ENCODE measurements at places on chromosomes 12 and 14.

DNA sequence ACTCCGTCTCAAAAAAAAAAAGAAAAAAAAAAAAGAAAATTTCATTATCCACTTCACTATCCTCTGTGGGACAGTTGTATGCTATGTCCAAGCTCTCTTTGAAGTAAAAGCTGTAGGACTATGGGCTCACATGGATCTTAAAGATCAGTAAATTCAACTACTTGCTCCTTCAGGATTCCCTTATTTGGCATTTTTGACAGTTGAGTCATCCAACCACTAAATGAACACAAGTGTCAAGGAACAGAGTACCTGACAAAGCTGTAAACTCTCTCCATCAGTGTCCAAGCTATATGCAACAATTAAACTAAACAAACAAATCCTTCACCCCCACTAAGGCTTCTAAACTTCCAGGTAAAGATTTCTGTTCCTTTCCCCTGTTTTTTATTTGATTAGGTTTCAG lies 177.0 kb downstream of the CEP128 start:
- no peak for DNase-seq

DNA sequence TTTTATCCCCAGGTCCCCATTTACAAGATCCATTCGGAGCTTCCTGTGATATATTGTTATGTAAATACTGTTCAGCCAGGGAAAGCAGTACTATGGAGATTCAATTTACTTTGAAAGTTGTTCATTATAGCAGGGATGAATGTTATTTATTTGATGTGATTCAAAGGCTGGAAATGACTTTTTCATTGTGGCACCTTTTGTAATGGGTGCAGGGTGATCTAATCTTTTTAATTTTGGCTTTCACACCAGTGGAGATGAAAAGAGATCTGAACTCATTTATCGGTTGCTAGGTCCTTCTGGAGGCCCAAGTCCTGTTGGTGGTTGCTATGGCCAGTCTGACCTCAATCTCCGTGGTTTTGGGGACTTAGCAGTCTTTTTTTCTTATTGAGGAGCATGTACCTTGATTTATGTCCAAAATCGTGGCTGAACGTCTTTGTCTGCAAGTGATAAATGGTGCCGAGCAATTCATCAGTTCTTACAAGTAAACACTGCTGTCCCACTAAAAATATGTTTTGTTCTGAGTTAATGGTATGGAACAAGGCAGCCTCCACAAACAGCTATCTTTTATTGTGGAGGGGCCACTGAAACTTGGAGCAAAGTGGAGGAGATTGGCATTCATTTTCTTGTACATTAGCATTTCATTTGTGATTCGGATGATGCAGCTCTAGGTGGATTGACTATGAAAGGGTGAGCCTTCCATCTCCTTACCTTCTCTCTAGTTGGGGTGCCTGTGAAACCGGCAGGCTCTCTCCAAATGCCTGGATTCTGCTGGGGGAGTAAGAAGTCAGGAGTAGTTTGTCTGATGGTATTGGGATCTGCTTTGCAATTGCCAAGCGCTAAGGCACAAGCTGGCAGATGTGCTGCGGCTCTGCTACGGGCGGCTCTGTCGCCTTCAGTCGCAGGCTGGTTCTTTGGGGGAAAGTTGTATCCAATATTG lies 2.0 kb downstream of the RMST start:
- DNase-seq: no peak

DNA sequence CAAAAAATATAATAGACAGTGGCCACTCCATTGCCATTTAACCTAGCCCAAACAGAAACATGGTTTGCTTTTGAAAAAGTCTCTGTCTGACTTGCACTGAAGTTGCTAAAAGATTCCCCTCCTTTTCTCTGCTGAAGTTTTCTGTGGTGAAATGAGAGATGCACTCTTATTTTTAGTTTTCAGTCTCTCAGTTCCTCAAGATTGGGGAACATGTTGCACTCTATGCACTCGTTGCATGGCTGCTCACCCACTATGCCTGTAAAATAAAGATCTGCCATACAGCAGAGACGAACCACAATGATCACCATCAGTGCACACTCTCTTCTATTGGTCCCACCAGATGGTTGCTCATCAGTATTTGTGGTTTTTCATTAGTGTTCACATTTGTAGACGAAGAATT lies 13.1 kb upstream of the DAAM1 start:
- no peak for DNase-seq

DNA sequence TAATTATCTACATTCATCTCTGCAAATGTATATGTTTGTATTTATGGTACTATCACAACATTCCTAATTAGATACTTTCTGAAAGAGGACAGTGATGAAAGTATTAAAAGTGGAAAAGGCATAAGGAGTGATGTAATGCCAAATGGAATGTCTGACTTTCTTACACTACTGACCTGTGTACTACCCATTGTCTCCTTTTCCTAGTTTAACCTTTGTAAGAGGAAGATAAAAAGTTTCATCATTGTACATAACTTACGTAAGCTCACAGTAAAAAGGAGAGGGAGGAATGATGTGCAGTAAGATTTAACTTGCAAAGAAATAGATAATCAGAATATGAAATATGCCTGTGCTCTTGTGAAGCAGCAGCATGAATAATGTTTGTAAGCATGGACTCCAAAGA lies 55.9 kb downstream of the SOX5 start:
- no peak for DNase-seq

- DNase-seq: no peak
These were observed 134.6 kb downstream of the RMST start for GRCh38 chr12:97597031-97597751.

DNA sequence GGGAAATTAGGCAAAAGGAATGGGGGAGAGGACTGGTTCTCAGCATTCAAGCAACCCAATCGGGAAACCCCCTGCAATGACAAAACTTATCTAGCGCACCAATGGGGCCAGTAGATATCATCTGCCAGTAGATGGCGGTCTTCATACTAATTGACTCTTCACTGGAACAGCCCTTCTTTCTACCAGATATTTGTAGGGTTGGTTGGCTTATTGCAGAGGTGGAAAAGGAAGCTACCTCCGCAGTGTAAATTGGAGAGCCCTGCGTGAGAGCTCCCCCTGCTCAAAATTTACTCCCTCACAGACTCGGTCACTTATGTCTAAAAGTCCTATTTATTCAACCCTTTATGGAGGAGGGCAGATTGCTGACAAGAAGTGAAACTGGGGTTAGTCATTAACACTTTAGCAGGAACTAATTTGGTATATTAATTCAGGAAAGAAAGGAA lies 166.1 kb upstream of the CCND2 start:
- DNase-seq: peak; percentile 16

GRCh38 chr12:57836442-57837375 lies 9.8 kb downstream of the CTDSP2 start:
- no peak for DNase-seq
